ENCODE measurements at places on chromosomes 2 and 18.

DNA sequence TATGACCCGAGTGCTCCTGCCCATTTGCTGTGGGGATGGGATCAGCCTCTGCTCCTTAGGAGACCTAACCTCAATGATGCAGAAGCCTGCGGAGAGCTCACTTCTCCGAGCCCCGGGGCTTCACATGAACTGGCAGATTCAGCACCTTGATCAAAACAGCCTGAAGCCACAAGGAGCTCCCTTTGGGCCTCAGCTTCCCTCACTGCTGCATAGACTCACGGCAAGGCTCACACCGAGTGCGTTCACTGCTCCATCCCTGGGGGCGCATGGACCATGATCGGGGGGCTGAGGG, 33.0 kb downstream of the CRACDL start:
- DNase-seq, result no peak

- no peak for DNase-seq
Observed at GRCh38 chr2:40348665-40349064, 103.2 kb downstream of the SLC8A1 start.

- no peak for DNase-seq
Observed at GRCh38 chr2:11830708-11831301, 84.4 kb downstream of the LPIN1 start.

GRCh38 chr2:46431481-46432235, 47.7 kb upstream of the TMEM247 start:
- peak; percentile 71 for DNase-seq

DNA sequence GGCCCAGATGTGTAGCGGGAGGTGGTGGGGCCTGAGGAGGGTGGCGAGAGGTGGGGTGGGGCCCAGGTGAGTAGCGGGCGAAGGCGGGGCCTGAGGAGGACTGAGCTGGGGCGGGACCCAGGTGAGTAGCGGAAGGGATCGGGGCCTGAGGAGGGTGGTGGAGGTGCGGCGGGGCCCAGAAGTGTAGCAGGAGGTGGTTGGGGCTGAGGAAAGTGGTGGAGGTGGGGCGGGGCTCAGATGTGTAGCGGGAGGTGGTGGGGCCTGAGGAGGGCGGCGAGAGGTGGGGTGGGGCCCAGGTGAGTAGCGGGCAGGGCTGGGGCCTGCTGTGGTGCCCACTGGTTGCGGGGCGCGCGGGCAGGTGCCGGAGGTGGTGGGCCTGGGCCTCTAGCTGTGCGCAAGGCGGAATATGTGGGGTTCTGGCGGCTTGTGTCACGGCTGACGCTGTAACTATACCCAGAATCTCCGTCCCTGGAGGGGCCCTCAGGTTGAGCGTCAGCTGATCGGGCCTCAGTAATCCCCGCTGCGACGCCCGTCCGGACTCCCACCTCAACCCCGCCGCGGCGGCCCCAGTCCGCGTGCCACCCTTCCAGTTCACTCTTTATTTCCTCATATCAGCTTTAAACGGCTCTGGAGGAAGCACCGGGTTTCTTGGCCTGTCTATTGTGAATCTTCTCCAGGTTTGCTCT, 866 bp upstream of the SF3B6 start:
- peak; percentile 15 for DNase-seq

DNA sequence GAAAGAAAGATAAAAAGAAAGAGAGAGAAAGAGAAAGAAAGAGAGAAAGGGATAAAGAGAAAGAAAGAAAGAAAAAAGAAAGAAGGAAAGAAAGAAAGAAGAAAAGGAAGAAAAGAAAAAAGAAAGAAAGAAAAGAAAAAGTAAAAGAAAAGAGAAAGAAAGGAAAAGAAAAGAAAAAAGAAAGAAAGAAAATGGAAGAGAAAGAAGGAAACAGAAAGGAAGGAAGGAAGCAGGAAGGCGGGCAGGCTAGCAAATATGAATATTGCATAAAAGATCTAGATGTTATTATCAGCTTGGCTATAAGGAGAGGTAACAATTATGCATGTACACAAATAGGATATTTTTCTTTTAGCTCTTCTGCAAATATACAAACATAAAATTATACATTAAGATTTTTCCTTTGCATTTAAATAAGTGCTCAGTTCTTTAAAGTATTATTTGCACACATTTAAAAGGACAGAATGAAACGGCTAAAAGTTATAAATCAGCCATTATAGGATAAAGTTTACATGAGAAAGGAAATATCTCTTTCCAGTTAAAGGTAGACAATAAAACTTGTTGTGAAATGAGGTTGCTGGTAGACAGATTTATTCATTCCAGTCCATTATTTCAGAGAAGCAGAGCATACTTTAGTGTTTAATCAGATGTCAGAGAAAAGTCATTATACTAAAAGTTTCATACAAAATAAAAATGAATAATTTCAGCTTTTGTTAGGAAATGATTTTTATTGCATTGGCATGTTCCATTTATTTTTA, 511.4 kb downstream of the KCNJ3 start:
- DNase-seq, result no peak

- no peak for DNase-seq
Observed at GRCh38 chr2:106789185-106789584, 96.8 kb downstream of the ST6GAL2 start.

DNA sequence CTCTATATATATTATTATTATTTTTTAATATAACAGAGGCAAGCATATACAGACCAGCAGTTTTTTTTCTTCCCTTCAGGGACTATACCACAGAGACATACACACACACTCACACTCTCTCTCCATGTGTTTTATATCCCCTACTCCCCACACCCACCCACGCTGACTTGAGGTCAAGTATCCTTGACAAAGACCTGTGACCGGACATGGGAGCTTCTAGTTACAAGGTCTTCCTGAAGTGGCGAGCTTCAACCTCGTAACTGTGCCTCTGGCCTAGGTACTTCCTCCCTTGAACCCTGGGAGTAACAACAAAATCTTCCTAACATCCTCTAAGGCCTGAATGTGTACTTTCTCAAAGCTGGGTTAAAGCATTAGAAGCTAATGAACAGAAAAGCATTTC, 52.5 kb downstream of the POLR1A start:
- no peak for DNase-seq

DNA sequence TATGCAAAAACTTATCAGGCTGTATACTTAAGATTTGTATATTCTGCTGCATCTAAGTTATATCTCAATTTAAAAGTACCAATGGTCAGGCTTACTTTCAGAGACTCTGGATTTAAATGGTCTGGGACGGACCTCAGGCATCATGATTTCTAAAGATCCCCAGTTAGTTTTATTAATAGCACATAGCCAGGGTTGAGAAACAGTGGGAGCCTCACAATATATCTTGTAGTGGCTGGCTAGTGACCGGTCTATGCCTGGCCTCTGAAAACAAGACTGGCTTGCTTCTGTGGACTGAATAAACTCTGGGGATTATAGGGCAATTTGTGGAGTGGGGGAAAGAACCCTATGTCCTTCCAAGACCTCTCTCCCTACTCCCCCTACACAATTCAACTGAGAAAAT, 162.5 kb upstream of the SLC1A4 start:
- DNase-seq, result no peak

- no peak for DNase-seq
Observed at GRCh38 chr2:26526589-26526988, 48.7 kb upstream of the OTOF start.

GRCh38 chr18:49303379-49303778, 157.1 kb downstream of the DYM start:
- DNase-seq, result no peak

GRCh38 chr2:120963997-120964705, 228.5 kb downstream of the GLI2 start:
- DNase-seq, result peak; percentile 21

GRCh38 chr2:218020281-218020680, 17.5 kb upstream of the TNS1 start:
- DNase-seq, result no peak

- peak; percentile 96 for DNase-seq
Observed at GRCh38 chr2:203626952-203627681, 79.3 kb upstream of the CD28 start.

Data from fibroblast of the aortic adventitia (primary cell).